ENCODE measurements at places on chromosomes 13 and 19. TPM values are rescaled to one million over a fixed set of nuclear protein-coding genes. Genes with fewer than 3 reads are reported as not detected.
A peak's percentile ranks its signal among the peaks of the same experiment; 100 is the strongest.

DNA sequence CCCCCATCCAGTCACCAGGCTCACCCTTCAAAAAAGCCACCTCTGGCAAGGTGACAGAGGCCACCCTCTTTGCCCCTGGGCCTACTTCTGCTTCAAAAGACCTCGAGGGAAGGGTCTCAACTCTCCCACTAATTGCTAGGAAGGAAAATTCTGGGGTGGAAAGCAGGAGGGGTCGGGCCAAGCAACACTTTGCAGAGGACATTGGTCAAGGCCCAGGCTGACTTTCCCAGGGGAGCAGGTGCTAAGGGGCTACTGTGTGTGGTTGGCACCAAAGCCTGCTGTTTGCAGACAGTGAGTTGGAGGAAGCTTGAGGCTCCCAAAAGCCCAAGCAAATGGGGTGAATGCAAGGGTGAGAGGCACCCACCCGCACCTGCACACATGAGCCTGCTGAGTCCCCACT lies 28.6 kb upstream of the VSTM2B start:
- no peak overlapping the region for H3K4me3 ChIP-seq
- no peaks in the 10 kb centered on the region for H3K36me3 ChIP-seq
- H3K27ac ChIP-seq: no peak overlapping the region
- H3K4me1 ChIP-seq: no peaks in the 10 kb centered on the region
- no peaks in the 10 kb centered on the region for H3K27me3 ChIP-seq

GRCh38 chr13:26896986-26897668 lies 136.5 kb upstream of the GPR12 start:
- H3K27ac ChIP-seq: peak overlapping the region; percentile 3
- H3K4me3 ChIP-seq: no peak overlapping the region
- H3K4me1 ChIP-seq: peaks cover 20% of the 10 kb centered on the region
- DNase-seq: peak; percentile 83
- H3K27me3 ChIP-seq: no peaks in the 10 kb centered on the region

KCNJ14 gene
- total RNA-seq: 1.1 TPM

DNA sequence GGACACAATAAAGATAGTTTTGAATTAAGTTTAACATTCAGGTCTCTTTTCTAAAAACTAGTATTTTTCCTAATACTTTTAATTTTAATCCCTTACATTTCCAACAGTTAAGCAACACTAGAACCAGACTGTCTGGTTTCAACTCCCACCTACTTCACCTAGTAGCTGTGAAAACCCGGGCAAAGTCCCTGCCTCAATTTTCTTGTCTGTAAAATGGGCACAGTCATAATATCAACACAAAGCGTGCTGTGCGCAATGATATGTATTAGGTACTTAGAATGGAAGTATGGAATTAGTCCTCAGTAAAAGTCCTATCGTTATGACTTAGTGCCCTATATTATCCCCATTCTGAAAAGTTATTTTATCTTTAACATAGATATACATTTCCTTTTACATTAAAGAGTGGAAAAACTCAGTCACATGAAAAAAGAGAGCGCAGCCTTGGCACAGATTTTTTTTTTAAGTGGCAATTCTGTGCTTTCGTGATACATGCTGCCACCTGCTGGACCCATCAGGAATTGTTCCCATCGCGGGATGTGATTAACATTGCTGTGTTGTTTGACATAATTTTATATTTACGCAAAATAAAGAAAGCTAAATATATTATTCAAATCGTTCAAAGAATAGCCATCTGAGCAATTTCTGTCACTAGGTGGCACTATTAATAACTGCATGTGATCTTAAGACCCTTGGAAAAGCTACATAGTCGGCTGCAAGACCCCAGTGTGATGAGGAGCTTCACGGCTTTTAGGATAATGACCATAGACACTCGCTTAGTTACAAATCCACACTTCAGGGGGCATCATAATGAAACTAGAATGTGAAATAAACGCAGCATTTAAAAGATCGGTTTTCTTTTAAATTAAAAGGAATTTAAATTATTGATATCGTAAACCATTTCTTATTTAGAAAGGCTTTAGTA lies 59.9 kb downstream of the LIG4 start:
- no peak overlapping the region for H3K27ac ChIP-seq
- H3K27me3 ChIP-seq: no peaks in the 10 kb centered on the region
- H3K4me3 ChIP-seq: no peak overlapping the region
- no peaks in the 10 kb centered on the region for H3K4me1 ChIP-seq

DNA sequence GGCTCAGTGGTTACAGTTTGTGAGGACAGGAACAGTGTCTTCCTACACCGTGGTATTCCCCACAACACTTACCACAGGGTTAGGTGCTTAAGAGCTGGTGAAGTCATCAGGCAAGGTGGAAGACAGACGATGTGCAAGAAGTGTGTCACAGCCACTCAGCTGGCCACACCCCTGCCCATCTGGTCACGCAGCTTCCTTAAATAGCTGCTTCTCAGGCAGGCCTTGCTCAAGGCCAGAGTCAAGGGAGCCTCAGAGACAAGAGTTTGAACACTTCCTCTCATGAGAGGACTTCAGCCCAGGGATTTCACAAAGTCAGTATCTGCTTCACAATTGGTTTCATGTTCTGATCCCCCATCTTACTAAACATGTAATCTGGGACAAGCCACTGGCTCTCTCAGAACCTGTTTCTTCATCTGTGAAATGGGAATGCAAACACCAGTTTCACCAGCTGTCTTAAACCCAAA lies 80.3 kb upstream of the FRY start:
- no peak for DNase-seq
- peaks cover 20% of the 10 kb centered on the region for H3K4me1 ChIP-seq
- peaks cover 3% of the 10 kb centered on the region for H3K36me3 ChIP-seq

GRCh38 chr19:5494773-5495172 lies 39.6 kb downstream of the ZNRF4 start:
- no peaks in the 10 kb centered on the region for H3K36me3 ChIP-seq
- peaks cover 10% of the 10 kb centered on the region for H3K27me3 ChIP-seq
- H3K4me3 ChIP-seq: no peak overlapping the region
- no peak for DNase-seq

SBNO2 gene
- 37.4 TPM for total RNA-seq

GRCh38 chr13:80000684-80001509 lies 340.0 kb downstream of the SPRY2 start:
- H3K4me3 ChIP-seq: no peak overlapping the region
- no peaks in the 10 kb centered on the region for H3K27me3 ChIP-seq
- DNase-seq: no peak
- no peaks in the 10 kb centered on the region for H3K36me3 ChIP-seq

DNA sequence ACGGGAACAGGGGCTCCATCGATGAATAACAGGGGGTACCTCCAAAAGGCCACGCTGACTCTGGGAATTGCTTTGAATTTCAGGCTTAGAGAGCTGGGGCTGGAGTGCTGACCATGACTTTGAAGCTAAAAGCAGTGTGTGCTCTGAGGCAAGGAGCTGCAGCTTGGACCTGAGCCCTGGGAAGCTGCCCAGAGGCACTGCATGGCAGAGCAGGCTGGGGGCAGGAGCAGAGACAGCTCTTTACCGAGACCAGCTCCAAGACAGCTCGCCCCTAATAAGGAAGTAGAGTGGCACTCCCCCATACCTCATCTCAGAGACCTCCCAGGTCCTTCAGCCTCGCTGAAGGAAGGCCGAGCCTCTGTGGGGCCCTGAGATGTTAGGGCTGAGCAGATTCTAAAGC lies 200.2 kb downstream of the COL4A1 start:
- H3K27me3 ChIP-seq: no peaks in the 10 kb centered on the region
- DNase-seq: no peak
- no peak overlapping the region for H3K4me3 ChIP-seq

DNA sequence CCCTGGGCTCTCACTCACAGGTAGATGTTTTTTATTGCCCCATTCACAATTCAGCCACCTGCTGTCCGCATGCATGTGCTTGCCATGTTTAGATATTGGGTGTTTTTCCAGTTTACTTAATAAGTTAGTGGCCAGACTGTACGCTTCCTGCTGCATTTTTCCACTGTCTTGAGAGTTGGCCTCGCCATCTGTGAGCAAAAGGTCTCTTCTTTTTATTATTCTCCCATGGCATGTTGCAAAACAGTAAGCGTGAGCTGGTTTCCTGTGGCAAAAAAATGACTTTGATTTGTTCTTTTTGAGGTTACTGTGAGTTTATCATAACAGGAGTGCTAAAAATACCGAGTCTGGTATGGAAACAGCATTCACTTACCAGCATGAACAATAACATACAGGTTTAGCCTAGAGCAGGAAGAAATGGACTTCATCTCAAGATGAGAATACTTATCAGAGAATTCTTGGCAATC lies 46.0 kb downstream of the SAE1 start:
- no peaks in the 10 kb centered on the region for H3K27me3 ChIP-seq
- H3K36me3 ChIP-seq: peaks cover 82% of the 10 kb centered on the region
- no peaks in the 10 kb centered on the region for H3K4me1 ChIP-seq

- no peak for DNase-seq
- H3K27me3 ChIP-seq: no peaks in the 10 kb centered on the region
Measured at GRCh38 chr13:26878438-26878837, 117.9 kb upstream of the GPR12 start.
